ENCODE measurements at places on chromosomes 7 and 10. TPM values are rescaled to one million over a fixed set of nuclear protein-coding genes. Genes with fewer than 3 reads are reported as not detected.

DNA sequence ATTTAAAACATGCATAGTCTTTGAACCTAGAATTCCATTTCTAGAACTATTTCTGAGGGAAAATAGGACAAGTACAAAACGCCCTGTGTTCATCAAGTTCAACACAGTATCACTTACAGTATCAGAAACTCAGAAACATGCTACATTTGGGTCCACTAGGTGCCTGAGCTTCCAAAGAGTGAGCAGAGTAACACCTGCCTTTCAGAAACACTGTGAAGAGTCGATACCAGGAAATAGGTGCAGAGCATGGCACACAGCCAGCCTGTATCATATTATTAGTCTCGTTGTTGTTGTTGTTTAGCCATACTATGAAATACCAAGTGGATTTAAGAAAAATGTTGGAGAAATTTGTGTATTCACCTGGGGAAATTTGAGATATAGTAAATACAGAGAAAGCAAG, 392.1 kb upstream of the MGMT start:
- DNase-seq: no peak
- no peak overlapping the region for H3K27ac ChIP-seq
- peaks cover 10% of the 10 kb centered on the region for H3K4me1 ChIP-seq
- H3K36me3 ChIP-seq: no peaks in the 10 kb centered on the region

- DNase-seq: no peak
- no peaks in the 10 kb centered on the region for H3K4me1 ChIP-seq
- no peak overlapping the region for H3K27ac ChIP-seq
Observed at GRCh38 chr10:61731638-61732037, 68.9 kb downstream of the CABCOCO1 start.

The CISD1 gene
- total RNA-seq: 173 TPM

DNA sequence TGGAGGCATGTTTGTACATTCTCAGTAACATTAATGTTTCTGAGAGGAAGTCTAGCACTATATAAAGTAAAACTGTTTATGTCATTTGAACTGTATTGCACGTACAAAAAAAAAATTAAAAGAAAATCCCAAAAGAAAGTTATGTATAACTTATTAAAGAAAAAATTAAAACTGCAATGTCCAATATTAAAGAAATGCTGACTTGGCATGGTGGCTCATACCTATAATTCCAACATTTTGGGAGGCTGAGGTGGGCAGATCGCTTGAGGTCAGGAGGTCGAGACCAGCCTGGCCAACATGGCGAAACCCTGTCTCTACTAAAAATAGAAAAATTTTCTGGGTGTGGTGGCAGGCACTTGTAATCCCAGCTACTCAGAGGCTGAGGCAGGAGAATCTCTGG, 178.7 kb upstream of the VIPR2 start:
- H3K36me3 ChIP-seq: no peaks in the 10 kb centered on the region
- H3K4me3 ChIP-seq: no peak overlapping the region
- H3K27ac ChIP-seq: no peak overlapping the region
- no peaks in the 10 kb centered on the region for H3K4me1 ChIP-seq

GRCh38 chr10:88983206-88983605, 7.4 kb upstream of the FAS start:
- peak overlapping the region; percentile 77 for H3K27ac ChIP-seq
- H3K36me3 ChIP-seq: no peaks in the 10 kb centered on the region
- H3K27me3 ChIP-seq: no peaks in the 10 kb centered on the region

DNA sequence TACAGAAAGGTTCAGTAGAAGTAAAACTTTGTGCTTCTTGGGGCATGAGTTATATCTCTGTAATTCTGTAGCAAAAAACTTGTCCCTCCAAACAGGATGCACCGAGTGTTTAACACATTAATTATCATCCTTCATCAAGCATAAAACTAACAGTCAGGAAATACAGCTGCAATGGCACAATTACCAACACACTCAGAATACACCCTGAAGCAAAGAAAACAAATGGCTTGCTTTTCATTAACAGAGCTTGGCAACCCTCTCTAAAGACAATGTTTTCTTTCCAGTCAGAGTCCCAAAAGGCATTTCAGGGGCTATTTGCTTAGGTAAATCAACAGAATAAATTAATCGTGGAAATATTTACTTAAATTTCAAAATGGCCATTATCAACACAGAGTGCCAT, 107.7 kb downstream of the ICA1 start:
- peaks cover 21% of the 10 kb centered on the region for H3K36me3 ChIP-seq
- no peak for DNase-seq
- no peaks in the 10 kb centered on the region for H3K27me3 ChIP-seq
- no peaks in the 10 kb centered on the region for H3K4me1 ChIP-seq
- no peak overlapping the region for H3K4me3 ChIP-seq
- H3K27ac ChIP-seq: no peak overlapping the region
